ENCODE measurements at places on chromosomes 13 and 19.

- no peak for DNase-seq
Observed at GRCh38 chr19:42596391-42597072, 1.8 kb upstream of the CEACAM8 start.

- no peak for DNase-seq
Observed at GRCh38 chr19:46759206-46759605, 13.0 kb upstream of the STRN4 start.

DNA sequence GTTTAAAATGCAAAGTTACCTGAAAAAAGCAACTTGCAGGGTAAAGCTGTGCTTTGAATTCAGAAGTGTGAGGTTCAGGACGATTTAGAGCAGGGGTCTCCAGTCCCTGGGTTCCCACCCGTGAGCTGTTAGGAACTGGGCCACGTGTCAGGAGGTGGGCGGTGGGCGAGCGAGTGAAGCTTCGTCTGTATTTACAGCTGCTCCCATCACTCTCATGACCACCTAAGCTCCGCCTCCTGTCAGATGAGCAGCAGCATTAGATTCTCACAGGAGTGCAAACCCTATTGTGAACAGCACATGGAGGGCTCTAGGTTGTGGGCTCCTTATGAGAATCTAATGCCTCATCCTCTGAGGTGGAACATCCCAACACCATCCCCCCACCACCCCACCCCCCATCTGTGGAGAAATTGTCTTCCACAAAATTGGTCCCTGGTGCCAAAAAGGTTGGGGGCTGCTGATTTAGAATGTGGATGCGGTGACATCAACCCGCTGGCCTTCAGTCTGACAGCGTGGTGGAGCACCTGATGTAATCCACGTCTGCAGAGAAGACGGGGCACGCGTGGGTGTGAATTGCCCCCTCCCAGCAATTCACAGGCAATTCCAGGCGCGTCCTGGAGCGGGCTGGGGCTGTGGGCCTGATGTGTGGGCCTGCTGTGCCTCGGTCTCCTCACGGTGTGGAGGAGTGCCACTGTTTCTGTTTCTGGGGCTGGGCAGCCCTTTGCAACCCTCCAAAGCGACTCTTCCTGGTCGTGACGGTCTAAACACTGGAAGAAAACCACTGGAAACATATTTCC lies 214.0 kb upstream of the SOX1 start:
- DNase-seq: no peak

DNA sequence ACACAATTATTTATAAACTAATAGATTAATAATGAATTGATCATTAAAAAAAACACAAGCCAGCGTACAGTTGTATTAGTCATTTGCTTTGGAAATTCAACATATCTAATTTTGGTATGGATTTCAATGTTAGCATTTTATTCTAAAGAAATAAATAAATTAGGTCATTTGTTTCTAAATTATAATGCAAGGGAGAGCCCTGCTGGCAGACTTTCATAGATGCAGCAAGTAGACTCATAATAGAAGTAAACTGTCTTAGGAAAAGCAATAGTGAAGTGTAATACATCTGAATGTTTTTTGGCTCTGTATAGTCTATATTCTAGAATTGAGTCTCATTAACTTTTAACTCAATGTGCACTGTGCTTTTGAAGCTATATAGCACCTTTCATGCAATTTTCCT lies 982.4 kb upstream of the MIR17HG start:
- no peak for DNase-seq

DNA sequence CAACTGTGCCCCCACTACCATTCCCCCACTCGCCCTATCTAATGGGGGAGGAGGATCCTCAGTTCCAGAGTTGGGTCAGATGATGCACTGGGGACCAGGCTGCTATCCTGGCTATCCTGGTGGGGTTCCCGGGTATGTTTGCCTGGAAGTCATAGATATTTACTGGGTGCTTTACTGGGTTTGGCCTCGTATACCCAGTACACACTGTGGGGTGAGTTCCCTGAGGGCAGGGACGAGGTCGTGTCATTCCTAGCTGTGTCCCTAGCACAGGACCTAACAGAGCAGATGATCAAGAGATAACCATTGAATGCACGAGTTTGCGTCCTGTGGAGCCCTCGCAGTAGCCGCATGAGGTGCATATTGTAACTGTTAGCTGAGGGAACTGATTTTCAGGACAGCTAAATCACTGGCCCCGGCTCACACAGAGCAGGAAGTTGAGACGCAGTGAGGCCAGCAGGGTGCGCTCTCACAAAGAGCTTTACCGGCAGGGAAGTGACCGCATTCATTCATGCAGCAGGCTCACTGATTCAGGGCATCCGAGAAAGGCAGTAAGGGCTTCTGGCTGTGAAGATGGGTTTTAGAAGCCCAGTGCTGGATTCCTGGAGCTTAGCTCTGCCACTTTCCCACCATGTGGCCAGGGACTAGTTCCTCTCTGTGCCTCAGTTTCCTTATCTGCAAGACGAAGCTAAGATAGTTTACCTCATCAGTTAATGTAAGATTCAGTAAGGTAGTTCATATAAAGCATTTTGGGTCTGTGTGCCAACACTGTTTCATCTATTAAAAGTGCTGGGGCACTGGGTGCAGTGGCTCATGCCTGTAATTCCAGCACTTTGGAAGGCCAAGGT lies 6.0 kb downstream of the RUVBL2 start:
- DNase-seq: no peak

DNA sequence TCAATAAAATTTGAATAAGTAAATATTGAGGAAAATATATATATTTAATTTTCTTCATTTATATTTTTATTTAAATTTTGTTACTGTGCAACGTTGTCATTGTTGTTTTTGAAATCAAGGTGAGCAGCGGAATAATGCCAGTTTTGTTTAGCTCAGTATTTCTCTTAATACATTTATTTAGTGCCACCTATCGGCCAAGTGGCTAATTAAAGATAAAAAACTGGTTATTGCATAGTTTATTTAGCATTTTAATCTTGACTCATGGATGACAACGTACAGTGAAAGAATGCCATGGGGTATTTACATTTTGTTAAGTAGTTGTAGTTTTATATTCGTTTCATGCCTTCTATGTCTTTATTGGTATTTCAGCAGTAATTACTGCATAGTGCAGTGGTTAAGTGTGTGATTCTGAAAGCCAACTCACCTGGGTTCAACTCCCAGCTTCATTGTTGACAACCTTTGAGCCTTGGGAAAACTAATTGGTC lies 265.9 kb downstream of the MYO16 start:
- DNase-seq: no peak

DNA sequence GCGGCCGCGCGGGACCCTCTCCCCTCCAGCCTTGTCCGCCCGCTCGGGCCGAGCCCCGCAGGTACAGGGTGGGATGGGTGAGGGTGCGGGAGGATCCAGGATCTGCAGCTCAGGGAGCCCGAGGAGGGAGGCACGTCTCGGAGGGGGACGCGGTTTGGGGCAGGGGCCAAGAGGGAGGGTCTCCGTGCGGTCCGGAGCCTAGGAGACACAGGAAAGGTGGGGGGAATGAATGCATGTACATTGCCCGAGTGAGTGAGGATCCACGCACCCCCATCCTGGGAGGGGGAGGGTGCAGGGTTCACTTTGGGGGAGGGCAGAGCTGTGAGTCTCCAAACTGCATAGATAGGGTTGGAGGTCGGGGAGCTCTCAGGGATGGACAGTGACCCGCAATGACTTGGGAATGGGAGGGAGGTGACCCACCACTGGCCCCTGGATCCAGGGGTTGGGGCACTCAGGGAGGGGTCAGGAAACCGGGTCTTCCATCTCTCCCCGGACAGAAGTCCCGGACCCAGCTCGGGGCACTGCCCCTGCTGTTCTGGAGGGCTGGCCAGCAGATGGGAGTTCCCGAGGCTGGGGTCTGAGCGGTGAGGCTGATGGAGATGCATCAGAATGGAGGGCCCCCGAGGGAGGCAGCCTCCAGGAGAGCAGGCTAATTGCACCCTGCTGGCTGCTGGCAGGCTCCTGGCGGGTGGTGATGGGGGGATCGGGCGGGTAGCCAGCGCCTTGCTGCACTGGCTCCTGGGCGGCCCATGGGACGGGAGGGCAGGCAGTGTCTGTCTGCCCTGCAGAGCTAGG lies 547 bp downstream of the KCNN1 start:
- DNase-seq: no peak

DNA sequence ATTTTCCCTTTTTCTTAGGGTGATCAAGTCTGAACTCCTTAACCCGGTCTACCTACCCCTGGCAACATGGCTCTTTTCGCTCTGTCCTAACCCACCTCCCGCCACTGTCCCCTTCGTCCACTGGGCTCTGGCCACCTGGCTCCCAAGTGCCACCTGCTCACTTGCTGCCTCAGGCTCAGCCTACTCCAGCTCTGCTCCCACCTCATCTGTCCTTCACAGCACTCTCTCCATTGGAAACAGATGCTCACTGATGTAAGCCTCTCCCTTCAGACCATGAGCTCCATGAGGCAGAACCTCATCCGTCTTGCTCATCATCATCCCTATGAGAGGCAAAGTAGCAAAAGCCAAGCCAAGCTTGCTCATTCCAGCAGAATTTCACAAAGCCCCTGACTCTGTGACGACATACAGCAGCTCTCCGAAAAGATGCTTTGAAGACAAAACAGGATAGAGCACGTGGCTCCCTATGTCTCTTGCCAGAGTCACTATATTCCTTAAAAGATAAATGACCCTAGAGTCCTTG lies 35.3 kb upstream of the AMER2 start:
- no peak for DNase-seq

- no peak for DNase-seq
Observed at GRCh38 chr13:60441761-60442160, 44.7 kb downstream of the TDRD3 start.

GRCh38 chr13:69461397-69461796 lies 646.2 kb upstream of the ATXN8OS start:
- no peak for DNase-seq

GRCh38 chr19:34288381-34288780 lies 34.0 kb downstream of the GARRE1 start:
- no peak for DNase-seq

DNA sequence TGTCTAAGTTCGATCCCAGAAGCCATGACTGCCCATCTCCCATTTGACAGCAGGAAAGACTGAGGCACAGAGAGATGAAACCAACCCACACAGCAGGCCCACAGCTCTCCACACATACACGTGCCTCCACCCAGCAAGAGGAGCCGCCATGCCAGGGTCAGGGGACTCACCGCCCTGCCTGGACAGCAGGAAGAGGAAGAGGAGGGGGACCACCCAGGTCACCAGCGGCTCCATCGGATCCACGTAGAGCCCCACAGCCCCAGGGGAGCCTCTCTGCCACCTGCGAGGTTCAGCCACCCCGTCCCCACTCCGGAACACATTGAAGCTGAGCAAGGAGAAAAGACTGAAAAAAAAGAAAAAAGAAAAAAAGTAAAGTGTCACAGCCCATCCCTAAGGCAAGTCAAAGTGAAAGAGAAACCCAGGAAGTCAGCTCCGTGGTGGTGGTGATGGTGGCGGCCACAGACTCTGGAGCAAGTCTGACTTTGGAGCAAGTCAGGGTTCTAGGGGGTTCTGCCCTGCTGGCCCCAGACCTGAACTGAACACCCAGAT lies at the start of gene IL12RB1:
Gene IL12RB1 (minus strand): TSS at position 345 of the 549 bp plus-strand sequence. CDS start 111 bp downstream, at position 234.
- no peak for DNase-seq

DNA sequence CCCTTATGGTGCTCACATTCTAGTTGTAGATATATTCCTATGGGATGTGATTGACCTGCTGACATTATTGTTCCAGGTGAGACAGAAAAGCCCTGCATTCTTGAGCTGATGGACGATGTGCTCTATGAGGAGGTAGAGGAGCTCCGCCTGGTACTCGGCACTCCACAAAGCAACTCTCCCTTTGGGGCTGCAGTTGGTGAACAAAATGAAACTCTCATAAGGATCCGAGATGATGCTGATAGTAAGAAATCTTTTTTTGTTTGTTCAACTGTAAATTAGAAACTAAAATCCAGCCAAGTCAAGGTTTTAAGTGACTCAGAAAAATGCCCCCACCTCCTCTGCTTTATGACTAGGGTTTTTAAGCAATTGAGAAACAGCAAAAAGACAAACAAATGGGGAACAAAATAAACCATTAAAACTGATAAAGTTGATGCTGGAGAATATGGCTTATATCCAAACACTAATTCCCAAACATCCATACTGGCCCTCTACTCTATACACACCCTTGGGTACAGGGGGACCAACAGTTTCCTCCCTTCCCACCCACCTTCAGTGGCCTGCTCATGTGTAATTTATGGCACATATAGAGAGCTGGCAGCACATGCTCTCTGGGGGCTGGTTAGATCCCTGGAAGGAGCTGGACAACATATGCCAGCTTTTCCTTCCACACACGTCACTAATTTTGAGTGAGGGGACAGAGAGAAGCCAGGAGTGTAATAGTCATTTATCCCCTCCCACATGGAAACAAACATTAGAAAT lies 139.6 kb downstream of the STOML3 start:
- DNase-seq: no peak

DNA sequence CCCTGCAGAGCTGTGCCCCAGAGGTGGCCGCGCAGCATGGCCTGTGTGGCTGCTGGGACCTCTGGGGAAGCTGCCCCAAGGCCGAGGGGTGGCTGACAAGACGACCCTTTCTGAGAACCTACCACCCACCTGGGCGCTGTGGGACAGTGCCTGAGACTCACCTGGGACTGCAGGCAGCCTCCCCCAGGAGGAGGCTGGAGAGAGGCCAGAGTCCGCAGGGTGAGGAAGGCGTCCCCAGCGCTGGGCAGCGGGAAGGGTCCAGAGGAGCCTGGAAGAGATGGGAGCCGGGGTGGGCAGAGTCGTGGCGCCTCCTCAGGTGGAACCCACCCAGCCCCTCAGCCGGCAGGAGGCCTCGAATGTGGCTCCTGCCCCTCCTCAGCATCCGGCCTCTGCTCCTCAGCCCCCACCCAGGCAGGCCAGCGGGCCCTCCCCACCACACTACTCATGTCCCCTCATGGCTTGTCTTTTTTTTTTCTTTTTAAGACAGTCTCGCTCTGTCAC lies 25.3 kb downstream of the CILP2 start:
- DNase-seq: no peak

DNA sequence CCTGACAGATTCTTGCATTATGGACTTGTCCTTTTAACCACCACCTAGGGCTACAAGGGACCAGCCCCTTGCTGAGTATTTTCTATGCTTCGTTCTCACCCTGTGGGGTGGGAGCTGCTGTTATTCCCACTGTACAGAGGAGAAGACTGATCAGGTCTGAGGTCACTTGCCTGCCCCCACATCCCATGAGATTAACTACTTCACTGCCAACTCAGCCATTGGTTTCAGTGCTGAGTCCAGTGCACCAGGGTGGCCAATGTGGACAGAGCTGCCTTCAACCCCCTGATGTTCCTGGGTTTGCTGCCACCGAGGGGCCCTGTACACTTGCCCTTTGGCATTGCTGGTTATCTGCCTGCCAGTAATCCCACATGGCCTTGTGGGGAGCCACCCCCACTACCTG lies 6.9 kb downstream of the PRKACA start:
- no peak for DNase-seq

GRCh38 chr13:92300651-92301050 lies 902.2 kb downstream of the GPC5 start:
- DNase-seq: no peak

- DNase-seq: no peak
Observed at GRCh38 chr19:17719730-17720400, 585 bp downstream of the MAP1S start.
